Subcutaneous preadipocyte (primary cell): ENCODE measurements at places on chromosomes 2 and 18. TPM values are rescaled to one million over a fixed set of nuclear protein-coding genes. Genes with fewer than 3 reads are reported as not detected.

Gene C2orf72
- 0.20 and 0.37 TPM in 2 replicates for total RNA-seq

Gene TMEM178A
- total RNA-seq, result 0.39 TPM in 1 of 2 replicates, not detected in the other

Gene ANKRD44
- total RNA-seq, result 4.4 and 16.4 TPM in 2 replicates

Gene MAT2A
- 127 and 158 TPM in 2 replicates for total RNA-seq

Gene GAD1
- total RNA-seq, result not detected in 2 replicates

Gene IL1RL1
- under 0.01 and 0.39 TPM in 2 replicates for total RNA-seq

Gene HOXD10
- 2.7 TPM in 1 of 2 replicates, not detected in the other for total RNA-seq

Gene ABCG8
- not detected in 2 replicates for total RNA-seq

Gene TTN
- total RNA-seq, result 1.1 and 2.7 TPM in 2 replicates

Gene ALPI
- not detected in 2 replicates for total RNA-seq

Gene ADRA2B
- total RNA-seq, result not detected in 2 replicates

Gene NPHP1
- total RNA-seq, result 5.3 and 5.5 TPM in 2 replicates

Gene FAM117B
- 1.1 and 1.6 TPM in 2 replicates for total RNA-seq

Gene LRRC30
- not detected in 2 replicates for total RNA-seq

Gene CASP8
- total RNA-seq, result 18.4 and 26.6 TPM in 2 replicates

Gene SCYGR4
- not detected in 2 replicates for total RNA-seq

Gene EFR3B
- total RNA-seq, result 0.37 and 0.39 TPM in 2 replicates

Gene SLC5A7
- total RNA-seq, result not detected in 2 replicates

Gene CLEC4F
- total RNA-seq, result not detected in 2 replicates

Gene SERPINB4
- under 0.01 TPM in 1 of 2 replicates, not detected in the other for total RNA-seq

Gene PRR30
- total RNA-seq, result not detected in 2 replicates

Gene SMARCAL1
- total RNA-seq, result 9.6 and 17.6 TPM in 2 replicates

Gene WDFY1
- 63.9 and 69.6 TPM in 2 replicates for total RNA-seq

Gene MALL
- 4.7 and 8.8 TPM in 2 replicates for total RNA-seq

Gene FBXO41
- 1.6 and 1.8 TPM in 2 replicates for total RNA-seq

Gene IL36B
- not detected in 2 replicates for total RNA-seq

Gene OTOF
- total RNA-seq, result under 0.01 and 0.39 TPM in 2 replicates

Gene CIAO1
- 112 TPM in 2 replicates for total RNA-seq

Gene OSBPL1A
- total RNA-seq, result 46.1 and 48.1 TPM in 2 replicates

Gene TMSB10
- 5,279 and 7,883 TPM in 2 replicates for total RNA-seq

Gene HMSD
- 0.39 TPM in 1 of 2 replicates, not detected in the other for total RNA-seq

Gene CYP27C1
- total RNA-seq, result under 0.01 TPM in 1 of 2 replicates, not detected in the other

Gene NT5DC4
- not detected in 2 replicates for total RNA-seq

Gene SERPINB3
- not detected in 2 replicates for total RNA-seq

Gene CHRNA1
- total RNA-seq, result under 0.01 TPM in 1 of 2 replicates, not detected in the other

Gene MSGN1
- not detected in 2 replicates for total RNA-seq

Gene AQP12A
- not detected in 2 replicates for total RNA-seq

Gene THSD7B
- not detected in 2 replicates for total RNA-seq

Gene AQP4
- total RNA-seq, result not detected in 2 replicates

Gene PCARE
- total RNA-seq, result not detected in 2 replicates

Gene UGT1A4
- not detected in 2 replicates for total RNA-seq

Gene C2orf66
- under 0.01 TPM in 1 of 2 replicates, not detected in the other for total RNA-seq

Gene KIF1A
- not detected in 2 replicates for total RNA-seq

Gene RNF125
- 1.8 and 2.3 TPM in 2 replicates for total RNA-seq

Gene STK25
- 214 and 230 TPM in 2 replicates for total RNA-seq

Gene HOXD3
- total RNA-seq, result 2.2 TPM in 2 replicates

Gene GCG
- total RNA-seq, result not detected in 2 replicates

Gene CHRNG
- total RNA-seq, result not detected in 2 replicates
